NCI-H2107 (cell line): ENCODE measurements at places on chromosomes 1 and 21.

DNA sequence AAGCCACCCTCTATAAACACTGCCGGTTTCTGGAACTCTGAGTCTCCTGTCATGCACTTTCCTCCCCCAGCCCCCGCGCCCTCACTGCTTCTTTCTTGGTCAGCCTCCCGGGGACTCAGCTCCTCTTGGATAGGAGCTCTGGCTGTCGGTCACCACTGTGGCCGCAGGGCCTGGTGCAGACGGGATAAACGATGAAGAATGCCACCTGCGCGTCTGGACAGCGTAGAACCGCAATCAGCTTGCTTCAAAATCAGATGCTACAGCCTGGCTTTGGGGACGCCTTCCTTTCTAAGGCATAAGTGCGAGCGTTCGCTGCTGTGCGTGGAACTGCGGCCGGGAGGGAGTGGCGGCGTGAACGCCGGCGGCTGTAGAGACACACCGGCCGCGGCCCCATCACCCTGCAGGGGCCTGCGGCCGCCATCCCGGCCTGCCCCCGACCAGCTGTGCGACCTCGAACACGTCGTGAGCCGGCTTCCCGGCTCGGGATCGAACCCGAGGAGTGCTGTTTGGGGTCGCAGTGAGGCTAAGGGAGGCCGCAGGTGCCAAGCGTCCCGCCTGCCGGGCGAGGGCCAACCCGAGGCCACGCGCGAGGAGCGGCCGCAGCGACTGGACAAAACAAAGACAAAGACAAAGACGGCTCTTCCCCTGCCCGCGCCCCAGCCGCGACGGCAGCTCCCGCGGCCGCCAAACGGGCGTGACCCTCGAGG is 688 bp downstream of the PTTG1IP start:
- no peak for DNase-seq

DNA sequence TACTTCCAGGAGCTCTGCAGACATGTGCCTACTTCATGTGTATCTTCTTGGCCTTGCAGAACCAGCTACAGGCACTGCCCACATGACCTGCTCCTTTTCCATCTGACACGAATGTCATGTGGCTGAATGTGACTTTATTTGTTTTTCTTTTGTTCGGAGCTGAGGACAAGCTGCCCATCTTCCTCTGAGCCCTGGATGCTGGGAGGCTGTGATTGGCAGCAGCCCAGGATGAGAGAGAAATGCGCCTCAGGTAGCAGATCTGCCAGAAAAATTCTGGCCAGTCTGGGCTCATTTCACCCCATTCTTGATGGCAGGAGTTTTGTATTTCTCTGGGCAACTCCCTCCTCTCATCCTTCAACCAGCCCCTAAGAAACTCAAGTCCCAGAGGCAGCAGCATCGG is 372.0 kb downstream of the RPS6KC1 start:
- DNase-seq: no peak

- no peak for DNase-seq
Measured at GRCh38 chr1:12371053-12371452, 141.2 kb downstream of the VPS13D start.

DNA sequence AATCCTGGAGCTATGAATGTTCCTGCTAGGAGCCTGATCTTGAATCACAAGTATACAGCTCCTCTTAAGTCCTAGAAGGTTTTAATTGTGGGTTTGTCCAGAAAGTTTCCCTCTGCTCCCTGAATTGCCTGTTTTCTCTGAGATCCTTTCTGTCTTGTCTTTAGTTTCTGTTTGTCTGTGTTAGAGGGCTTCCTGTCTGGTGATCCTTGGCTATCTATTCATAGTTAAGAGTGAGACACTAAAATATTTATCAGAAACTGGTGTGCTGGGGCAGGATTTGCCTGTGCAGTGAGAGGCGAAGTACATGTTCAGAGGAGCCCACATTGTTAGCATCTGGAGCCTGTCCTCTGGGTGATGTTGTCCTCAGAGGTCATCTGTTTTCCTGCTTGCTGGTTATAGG is 45.4 kb downstream of the ETS2 start:
- no peak for DNase-seq

GRCh38 chr1:185998391-185998790 is 264.2 kb downstream of the HMCN1 start:
- no peak for DNase-seq

DNA sequence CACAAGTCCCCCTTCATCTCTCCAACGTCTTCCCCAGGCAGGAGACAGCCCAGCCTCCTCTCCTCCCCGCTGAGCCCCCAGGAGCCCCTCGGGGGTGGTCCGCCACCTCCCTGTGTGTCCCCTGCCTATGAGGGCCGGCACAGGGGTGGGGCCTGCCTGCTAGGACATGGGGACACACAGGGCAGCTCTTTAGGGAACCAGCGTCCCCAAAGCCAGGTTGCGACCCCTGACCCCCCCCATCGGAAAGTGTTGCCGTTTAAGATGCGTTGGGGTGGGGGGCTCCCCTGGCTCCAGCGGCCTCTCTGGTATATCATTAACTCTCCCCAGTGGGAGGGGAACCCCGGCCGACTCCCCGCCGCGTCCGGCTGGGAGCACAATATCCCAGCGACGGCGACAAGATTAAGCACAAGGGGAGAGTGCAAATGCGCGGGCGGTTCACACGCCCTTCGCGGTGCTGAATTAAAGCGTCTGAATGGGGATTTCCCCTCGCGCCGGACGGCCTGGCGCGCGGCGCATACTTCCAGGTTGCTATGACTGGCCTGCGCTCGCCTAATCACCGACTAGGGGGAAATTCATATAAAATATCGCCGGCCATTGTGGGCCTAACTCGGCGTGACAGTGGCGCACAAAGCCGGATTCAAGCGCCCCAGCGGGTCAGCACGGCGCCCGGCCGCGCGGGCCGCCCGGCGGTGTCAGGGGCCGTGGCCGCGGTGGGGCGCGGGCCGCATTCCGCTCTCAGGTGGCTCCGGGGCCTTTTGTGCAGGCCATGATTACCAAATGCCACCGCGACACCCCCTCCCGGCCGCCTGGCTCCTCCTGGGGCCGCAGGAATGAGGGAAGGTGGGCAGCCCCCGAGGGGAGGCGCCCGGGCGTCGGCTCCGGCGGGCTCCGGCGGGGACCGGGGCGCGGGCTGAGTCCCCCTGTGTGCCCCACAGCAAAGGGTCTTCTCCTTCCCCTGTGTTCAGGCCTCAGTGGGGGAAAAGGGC is 30.9 kb downstream of the WNT3A start:
- no peak for DNase-seq

GRCh38 chr21:45035477-45035848 is 38.9 kb upstream of the ADARB1 start:
- no peak for DNase-seq

- DNase-seq: no peak
Measured at GRCh38 chr1:28855046-28855445, 43.1 kb downstream of the OPRD1 start.

DNA sequence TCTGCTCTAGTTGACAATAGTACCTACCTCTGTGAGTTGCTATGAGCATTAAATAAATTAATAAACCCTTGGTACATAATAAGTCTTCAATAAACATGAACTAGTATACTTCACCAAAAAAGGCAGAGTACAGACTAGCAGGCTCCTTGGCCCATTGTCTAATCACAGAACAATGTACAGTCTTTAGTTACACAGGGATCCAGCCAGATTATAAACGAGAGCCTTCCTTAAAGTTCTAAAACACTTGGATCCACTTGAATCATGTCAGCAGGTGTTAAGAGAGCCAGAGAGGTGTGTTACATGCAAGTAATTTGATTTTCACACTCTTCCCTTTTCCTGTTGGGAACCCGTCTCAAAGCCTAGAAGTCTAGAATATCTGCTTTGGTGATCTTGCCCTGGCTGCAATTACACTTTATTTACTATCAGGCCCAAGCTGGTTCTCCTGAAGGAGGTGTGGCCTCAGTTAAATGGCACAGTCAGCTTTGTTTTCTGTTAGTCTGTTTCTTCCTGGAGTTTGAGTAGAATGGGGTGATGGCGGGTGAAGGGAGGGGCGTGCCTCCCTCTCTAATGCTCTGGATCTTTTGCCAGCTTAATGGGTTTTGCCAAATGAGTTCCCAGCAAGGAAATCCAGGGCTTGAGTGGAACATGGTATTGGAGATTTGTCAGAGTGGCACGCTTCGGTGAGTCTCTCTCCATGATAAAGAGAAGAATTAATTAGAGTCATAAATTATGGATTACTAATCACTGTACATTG is 570.9 kb upstream of the CAMK1G start:
- no peak for DNase-seq

- no peak for DNase-seq
Measured at GRCh38 chr1:215958841-215959240, 391.7 kb downstream of the KCTD3 start.

- no peak for DNase-seq
Measured at GRCh38 chr1:54273092-54273794, 73.3 kb downstream of the MRPL37 start.

DNA sequence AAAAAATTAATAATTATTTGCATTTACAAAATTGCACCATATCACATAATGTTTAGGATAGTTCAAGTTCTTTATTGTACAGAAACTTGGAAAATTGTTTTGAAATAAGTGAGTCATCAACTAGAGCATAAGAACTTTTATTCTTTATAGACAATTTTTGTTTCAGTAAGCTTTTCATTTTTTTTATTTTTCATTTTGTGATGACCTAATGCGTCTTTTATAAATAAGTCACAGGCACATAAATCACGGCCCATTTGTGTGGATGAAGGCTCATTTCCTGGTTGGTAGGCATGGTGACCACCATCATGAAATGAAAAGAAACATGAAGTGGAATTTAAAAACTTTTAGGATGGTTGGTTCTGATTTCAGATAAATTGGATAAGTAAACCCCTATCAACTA is 39.3 kb downstream of the SPAG17 start:
- DNase-seq: no peak

DNA sequence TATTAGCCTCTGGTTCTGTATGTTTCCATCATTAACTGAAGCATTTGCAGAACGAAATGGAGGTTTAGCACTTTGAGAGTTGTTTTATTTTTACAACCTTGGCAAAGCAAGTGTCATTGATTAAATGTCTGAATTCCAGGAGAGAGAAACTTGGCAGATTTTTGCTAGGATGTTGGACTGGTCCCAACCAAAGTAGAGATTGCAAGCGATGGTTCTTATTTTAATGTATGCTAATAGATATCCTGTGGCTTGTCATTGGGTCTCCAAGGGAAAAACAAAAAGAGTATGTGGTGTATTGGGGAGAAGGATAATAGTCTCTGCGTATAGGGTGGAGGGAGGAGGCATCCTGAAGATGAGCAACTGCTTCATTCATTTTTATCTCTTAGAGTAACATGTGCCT is 457.2 kb upstream of the RUNX1 start:
- DNase-seq: no peak

DNA sequence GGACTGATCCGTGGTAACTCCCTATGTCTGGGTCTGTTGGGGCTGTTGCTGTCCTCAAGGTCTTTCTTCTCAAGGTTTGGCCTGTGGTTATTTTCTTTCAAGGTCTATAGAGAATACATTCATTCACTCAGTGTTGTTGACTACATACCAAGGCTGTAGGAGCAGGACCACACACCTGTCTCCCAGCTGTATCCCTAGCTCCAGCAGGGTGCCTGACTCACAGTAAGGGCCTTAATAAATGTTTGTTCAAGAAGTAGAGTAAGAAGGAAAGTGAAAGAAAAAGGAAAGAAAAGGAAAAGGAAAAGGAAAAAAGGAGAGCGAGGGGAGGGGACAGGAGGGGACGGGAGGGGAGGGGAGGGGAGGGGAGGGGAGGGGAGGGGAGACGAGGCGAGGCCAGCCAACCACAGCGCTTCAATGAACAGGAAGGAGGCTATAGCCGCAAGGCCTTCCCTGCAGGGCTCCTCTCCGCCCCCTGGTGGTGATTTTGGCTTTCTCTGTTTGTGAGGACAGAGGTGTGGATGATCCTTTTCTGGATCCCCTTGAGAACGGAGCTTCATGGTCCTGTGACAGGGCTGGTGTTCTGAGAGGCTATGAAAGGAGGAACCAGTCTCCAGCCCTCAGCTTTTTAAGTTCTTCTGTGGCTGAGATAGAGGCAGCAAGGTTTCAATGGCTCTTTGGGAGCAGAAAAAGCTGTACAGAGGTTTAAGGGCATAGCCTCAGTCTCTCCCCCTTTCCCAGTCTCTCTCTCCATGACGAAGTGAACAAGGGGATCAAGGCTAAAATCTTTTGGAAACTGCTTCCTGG is 30.6 kb upstream of the LCE5A start:
- DNase-seq: no peak

- no peak for DNase-seq
Measured at GRCh38 chr1:31627930-31628559, 10.6 kb downstream of the HCRTR1 start.

DNA sequence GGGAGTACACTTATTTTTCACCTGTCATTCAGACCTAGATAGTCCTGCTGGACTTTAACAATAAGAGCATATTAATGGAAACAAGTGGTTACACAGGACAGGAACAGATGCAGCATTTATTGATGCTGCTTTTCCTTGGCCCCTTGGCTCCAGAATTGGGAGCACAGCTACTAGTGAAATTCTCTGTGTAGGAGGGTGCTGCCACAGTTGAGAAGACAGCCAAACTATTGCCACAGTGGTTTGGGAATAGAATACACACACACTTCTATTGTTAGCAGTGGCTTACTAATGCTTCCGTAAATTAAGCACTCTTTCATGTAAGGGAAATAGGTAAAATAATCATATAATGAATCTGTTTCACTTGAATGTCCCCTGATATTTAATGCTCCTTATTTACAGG is 105.3 kb upstream of the TENT5C start:
- no peak for DNase-seq

- DNase-seq: peak; percentile 90
Measured at GRCh38 chr1:24413350-24414163, at the start of gene STPG1. TSS of gene STPG1 (minus strand) at chr1:24413782. CDS start at chr1:24401388, 12,394 bp downstream.

DNA sequence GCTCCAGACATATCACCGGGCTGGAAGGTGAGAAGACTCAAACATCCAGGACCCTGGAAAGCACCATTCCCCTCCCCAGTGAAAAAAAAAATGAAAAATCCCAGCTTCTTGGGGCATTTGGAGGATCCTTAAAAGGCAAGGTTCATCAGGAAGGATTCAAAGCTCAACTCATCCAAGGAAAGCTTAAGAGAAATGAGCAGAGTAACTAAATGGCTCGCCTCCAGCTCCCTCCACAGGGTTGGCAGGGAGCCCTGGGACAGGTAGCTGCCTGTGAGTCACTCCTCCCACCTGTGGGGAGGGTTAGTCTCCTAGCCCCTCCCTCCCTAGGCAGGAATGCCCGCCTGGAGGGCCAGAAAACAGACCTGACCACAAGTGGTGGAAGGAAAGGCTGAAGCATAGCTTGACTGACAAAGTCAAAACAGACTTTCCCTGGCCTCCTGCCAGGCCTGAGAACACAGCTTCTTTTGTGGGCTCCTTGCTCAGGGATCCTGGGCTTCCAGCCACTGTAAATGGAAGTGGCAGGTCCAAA is 712 bp upstream of the LAMB3 start:
- DNase-seq: peak; percentile 93

DNA sequence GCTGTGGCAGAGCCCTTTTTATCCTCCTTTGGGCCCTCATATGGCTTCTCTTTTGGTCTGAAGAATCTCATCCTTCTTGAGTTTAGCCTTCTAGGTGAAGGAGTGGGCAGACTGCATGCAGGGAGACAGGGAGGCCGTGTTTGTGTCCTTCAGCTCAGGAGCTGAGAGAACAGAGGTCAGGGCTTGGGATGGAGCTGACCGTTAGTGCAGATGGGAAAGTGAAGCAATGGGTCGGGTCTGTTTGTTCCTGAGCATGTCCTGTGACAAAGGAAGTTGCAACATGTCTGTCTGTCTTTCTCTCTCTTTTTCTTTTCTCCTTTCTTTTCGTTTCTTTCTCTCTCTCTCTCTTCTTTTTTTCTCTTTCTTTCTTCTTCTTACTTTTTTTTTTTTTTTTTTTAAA is 14.9 kb downstream of the MAPKAPK2 start:
- no peak for DNase-seq
